Fibroblast of lung (primary cell): ENCODE measurements at places on chromosomes 2 and 18.

GRCh38 chr2:65658881-65659280, 226.5 kb upstream of the SPRED2 start:
- peak; percentile 86 for DNase-seq

DNA sequence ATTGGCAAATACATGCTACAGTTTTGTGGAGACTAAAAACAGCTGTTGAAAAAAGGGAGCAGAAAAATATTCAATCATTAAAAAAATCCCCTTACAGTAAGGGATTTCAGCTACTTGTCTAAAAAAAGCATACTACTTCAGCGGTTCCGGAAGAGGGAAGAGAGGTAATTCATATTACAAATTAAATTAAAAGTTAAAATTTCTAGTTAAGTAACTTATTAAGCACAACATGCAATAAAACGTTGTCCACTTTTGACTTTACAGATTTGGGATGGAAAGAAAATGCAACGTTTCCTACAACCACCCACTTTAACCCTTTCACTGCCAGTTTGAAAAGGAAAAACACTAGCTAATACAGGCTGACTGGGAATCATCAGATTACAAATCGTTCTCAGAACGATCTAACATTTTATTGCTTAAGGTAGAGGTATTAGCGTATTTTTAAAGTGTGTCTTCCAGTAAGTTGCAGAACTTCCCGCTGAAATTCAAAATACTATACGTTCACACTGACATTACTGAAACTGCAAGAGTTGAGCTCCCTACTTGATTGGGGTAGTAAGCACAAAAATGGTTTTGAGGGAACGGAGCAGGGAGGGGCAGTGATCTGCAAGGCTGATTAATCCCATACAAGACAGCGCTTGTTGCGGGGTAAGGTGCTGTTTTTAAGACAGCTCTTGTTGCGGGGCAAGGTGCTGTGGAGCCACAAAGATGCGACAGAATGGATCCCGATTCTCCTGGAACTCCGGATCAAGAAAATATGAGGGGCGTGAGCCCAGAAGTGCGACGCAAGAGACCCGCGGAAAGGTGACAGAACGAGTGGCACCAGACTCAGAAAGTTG, 743 bp downstream of the HADHA start:
- peak; percentile 37 for DNase-seq

DNA sequence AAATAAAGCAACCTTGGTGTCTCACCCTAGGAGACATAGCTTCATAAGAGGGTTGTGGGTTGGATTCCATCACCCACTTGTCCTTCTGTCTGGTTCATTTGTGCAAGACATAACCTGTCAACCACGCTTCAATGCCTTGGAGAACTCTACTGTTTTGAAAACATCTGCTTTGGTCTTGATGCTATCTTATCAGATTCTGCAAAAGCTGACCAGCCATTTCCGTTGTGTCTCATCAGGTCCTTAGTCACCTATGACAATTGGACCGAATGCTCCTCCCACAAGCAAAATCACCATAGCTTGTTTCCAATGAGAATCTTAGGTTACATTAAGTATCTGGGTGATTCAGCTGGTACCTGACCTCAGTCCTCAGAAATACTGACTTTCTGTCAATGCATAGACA, 35.4 kb downstream of the STAT4 start:
- peak; percentile 52 for DNase-seq

DNA sequence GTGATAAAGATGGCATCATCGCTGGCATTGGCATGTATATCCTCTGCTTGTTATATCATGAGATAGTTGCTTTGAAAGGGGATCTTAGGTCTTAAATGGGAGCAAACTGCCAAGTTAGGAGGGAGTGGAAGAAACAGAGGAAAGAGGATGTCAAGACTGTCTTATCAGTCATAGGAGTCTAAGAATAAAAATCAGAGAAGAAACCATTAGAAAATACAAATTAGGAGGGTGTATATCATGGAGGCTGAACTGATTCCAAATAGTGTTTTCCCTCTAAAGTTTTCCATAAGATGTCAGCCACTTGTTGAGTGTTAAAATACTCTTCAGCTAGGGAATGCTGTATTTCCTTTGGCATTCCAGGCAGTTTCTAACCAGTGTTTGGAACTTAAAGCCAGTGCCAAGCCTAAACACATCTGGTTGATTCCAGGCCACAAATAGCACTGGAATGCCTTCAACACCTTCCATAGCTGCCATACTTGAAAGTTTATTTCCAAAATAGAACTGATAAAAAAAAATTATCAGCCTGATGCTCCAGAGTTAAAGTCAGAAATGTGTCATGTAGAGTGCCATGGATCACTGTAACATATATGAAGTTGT, 129.4 kb downstream of the ZEB2 start:
- DNase-seq: no peak

DNA sequence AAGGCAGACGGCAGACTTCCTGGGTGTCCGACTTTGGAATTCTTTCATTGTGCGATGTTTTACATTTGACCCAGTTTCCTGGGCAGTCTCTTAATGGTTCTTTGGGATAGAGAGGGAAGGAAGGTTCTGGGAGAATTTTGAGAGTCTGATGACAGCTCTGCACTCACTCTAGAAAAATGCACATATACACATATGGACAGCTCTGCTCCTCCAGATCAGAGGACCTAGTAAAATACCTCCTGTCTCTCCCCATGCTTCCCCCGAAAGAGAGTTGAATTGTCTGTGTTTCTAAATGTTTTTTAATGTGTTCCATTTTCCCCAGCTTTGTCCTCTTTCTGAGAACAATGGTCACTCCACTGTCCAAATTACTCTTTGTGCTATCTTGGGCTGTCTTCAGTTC, 102.0 kb upstream of the CXCR4 start:
- peak; percentile 12 for DNase-seq

DNA sequence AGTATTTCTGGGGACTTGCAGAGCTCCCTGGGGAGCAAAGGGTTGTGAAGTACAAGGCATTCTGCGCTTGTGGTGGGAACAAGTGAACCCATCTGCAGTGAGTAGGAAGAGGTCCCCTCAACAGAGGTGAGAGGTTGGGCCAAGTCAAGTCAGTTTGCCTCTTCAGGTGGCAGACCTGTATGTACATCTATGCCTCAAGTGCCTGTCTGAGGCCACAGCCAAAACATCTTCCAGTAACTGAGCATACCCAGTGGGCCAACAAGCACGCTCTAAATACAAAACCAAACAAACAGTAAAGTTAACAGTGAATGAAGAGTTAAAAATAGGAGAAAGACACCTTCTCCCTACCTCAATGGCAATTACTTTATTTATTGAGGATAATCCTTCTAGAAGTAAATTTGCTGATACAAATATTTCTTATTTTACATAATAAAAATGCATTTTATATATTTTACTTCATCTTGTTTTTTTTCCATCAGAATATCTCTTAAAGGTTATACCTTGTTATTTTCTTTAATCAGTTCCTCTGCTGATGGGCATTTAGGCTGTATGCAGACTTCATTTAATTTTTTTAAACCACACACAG, 2.5 kb downstream of the GYPC start:
- DNase-seq: no peak

DNA sequence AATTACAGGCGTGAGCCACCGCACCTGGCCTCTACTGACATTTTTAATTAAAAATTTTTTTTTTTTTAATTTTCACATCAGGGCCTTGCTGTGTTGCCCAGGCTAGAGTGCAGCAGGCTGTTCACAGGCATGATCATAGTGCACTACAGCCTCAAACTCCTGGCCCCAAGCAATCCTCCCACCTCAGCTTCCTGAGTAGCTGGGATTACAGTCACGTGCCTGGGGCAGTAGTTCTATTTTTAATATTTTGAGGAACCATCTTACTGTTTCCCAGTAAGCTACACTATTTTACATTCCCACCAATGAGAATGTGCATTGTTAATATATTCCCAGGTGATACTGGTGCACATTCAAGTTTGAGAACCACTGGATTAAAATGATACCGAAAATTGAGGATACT, 92.7 kb downstream of the WDSUB1 start:
- DNase-seq: no peak

DNA sequence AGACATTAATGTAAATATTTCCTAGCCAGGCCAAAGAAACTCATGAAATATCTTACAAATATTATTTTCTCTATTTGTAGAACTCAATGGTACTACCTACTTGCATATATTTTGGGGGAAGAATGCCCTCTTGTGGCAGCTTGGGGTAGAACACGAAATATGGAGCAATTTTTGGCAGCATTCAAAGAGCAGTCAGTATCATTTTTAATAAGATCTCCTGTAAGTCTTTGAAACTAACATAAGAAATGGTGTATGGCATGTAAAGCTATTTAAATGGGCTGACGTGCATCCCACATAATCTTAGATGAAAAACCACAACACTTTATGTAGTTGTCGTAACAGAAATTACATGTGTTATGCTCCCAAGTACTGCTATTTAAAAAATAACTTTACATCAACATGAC, 62.3 kb upstream of the CCDC195 start:
- DNase-seq: peak; percentile 47

DNA sequence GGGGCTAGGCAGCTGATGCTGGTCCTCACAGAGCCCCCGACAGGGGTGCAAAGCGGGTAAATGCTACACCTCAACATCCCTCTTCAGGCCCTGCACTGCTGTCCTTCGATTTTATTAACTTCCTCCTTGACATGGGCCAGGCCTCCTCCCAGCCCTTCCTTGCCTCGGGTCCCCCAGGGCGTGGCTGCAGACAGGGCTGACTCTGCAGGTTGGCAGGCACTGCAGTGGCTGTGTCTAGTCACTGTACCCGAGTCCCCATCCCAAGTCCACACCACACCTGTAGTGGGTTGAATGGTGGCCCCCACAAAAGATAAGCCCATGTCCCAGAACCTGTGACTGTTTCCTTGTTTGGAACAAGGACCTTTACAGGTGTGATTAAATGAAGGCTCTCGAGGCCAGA, 140.2 kb downstream of the TWIST2 start:
- no peak for DNase-seq

DNA sequence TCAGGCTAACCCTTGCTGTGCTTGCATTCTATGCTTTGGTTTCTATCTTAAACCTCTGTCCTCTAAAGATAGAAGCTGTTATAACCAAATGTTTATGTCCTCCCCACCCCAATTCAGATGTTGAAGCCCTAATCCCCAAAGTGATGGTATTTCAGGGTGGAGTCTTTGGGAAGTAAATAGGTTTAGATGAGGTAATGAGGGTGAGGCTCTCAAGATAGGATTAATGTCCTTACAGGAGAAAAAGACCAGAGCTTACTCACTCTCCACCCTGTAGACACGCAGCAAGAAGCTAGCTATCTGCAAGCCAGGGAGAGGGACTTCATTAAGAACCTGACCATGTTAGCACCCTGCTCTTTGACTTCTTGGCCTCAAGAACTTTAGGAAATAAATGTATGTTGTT, 362.5 kb downstream of the ERBB4 start:
- no peak for DNase-seq

- DNase-seq: no peak
These were observed 72.9 kb upstream of the RBM44 start for GRCh38 chr2:237725661-237726060.

DNA sequence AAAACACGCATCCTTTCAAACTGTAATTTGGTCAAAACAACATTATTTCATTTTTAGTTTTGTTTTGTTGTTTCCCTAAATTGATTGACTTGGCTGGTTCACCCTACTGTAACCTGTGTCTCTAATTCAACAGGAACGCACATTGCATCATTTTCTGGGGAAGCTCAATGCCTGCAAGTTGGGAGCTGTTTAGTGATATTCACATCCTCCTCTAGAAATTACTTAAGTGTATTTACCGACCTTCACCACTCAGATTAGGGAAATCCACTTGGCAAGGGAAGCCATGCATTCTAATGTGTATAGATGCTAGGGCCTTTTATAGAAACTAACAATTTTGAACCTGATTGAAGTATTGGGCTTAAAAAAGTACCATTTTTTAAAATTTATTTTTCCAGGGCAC, 7.3 kb upstream of the TPO start:
- no peak for DNase-seq

- no peak for DNase-seq
These were observed 62.2 kb downstream of the SFXN5 start for GRCh38 chr2:73009177-73009839.

GRCh38 chr2:100178864-100179263, 36.5 kb upstream of the AFF3 start:
- DNase-seq: no peak

GRCh38 chr18:12003894-12004293, 22.6 kb downstream of the IMPA2 start:
- DNase-seq: no peak

- DNase-seq: no peak
These were observed 42.3 kb downstream of the CABLES1 start for GRCh38 chr18:23177433-23178072.

DNA sequence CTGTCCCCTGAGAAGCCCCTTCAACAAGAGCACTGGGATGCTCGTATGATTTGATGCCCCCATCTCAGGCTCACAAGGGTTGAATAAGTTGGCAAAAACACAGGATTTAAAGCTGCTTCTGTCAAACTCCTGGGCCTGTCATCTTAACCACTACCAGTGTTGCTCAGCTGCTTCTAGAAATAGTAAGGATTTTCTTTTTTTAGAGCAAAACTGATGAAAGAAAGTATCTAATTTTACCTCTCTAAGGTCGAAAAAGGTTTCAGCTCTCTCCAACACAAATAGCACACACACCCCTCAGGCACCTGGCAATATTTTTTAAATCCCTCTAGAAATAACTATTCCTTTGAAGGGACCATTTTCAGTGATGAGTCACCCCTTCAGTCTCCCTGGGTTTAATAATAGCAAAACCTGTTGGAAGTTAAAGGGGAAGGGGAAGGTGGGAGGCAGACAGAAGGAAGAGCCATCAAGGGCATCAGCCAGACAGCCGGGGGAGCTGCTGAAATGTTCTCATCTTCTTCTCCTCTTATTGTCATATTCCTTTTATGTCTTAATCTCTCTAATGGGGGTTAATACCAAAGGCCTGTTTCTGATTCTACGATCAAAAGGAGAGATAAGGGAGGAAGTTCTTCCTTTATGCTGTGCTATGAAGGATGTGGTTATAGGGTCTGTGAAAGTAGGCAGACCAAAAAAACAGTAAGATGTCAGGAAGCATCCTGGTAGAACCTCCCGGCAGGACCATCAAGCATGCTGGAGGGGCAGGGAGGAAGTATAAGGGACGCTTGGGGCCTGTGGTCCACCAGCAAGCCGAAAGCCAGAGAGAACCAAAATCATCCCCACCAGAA, 31.9 kb upstream of the SLC35G4 start:
- DNase-seq: no peak

GRCh38 chr18:28412521-28412920, 235.6 kb upstream of the CDH2 start:
- DNase-seq: no peak

DNA sequence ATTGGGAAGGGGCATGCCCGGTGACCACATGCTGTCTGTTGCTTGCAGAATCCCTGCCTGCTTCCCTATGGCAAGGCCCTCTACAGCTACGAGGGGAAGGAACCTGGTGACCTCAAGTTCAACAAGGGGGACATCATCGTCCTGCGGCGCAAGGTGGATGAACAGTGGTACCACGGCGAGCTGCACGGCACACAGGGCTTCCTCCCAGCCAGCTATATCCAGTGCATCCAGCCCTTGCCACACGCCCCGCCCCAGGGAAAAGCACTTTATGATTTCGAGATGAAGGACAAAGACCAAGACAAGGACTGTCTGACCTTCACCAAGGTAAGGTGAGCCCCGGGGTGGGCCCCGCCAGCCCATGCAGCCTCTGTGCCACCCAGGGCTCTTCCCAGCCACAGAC, 218.6 kb downstream of the SH3RF3 start:
- DNase-seq: no peak
